ENCODE measurements at places on chromosomes 1 and 21.

- no peak for DNase-seq
These were observed 21.3 kb downstream of the ZNF362 start for GRCh38 chr1:33277488-33278084.

- no peak for DNase-seq
These were observed 222.2 kb downstream of the C1orf94 start for GRCh38 chr1:34398916-34399275.

GRCh38 chr1:64654519-64655341 is 90.1 kb upstream of the RAVER2 start:
- no peak for DNase-seq

DNA sequence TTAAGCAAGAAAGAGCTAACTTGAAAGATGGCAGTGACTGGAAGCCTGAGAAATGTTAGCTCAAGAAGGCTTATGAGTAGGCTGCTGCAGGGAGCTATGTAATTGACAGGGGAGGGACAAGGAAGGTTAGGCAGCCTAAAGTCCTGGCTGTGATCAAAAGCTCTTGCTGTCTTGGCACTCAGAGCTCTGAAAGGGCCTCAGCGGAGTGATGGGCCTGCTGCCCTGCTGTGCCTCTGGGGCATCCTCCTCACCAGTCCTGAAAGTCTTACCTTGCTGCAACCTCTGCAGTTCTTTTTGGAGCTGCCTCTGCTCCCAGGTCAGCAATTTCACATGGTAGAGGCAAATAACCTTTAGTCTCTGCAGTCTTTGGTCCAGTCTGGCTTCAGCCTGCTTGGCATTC is 1.8 kb downstream of the CCDC190 start:
- DNase-seq: no peak

- no peak for DNase-seq
These were observed 811.4 kb downstream of the USP25 start for GRCh38 chr21:16540966-16541727.

GRCh38 chr1:213985209-213986019 is 2.4 kb upstream of the PROX1 start:
- no peak for DNase-seq

DNA sequence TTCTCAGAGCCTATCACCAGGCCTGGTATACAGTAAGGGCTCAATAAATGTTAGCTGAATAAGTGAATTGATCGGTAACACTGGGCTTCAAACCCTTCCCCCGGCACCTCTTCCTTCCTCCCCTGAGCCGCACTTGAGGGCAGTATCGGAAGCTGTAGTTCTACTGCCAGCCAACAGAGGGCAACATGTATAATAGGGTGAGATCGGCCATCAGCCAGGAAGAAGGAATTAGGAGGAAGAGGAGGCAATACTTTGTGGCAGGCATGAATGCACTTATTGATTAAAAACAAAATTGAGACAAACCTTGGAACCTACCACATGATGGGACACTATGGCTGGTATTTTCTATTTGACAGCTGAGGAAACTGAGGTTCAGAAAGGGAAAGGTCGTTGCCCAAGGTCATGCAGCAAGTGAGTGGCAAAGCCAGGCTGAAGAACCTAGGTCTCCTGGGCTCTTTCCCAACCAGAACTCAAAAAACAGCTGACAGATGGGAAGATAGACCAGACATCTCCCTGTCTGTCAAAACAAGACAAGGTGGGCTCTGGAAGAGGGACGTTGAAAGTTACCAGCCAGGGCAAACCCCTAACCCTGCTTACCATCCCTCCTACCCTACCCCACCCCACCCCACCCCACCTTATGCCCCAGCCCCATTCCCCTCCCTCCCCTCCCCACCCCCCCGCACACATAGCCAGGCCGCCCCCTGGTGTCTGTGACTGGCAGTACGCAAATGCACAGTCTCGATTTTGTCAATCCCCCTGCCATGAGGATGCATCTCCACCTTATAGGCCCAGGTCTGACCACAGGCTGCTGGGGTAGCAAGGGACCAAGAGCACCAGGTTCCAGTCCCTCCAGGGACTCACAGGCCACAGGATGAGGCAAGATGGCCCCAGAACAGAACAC is 107.3 kb upstream of the RUNX3 start:
- no peak for DNase-seq

GRCh38 chr1:246476771-246477170 is 30.3 kb downstream of the SMYD3 start:
- DNase-seq: no peak

DNA sequence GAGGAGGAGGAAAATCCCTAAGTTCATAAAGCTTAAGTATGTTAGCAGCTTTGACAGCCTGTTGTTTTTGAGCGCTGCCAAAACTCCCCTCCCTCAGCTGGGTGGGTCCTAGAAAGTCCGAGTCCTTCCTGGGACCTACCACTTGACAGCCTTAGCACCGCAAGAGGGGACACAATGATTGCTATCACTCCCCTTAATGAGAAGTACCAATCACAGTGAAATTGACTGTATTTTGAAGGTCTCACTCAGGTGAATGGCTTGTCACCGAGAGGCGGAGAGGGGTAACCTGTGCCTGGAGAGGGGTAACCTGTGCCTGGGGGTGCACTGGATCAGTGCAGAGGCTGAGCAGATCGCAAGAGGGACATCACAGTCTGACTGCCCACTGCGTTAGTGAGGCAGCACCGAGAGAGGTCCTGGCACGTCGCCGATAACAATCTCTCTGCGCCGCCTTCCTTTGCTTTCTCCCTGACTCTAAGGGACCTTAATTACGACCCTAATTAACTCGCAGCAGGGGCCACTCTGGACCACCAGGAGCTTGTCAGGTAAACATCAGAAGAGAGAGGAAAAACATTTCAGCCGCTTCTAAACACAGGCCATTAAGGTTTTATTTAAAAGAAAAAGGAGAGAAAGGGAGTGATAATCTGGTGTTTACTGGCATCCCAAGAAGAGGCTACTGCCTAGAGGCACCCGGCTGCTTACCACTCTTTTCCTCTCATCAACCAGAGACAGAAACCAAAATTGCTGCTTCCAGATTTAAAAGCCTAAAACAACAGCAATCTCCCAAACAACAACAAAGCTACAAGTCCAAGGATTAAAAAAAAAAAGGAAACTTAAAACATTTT is 25.7 kb upstream of the KCNK1 start:
- peak; percentile 52 for DNase-seq

- DNase-seq: no peak
These were observed 310.6 kb downstream of the DISC1 start for GRCh38 chr1:231936983-231937775.

DNA sequence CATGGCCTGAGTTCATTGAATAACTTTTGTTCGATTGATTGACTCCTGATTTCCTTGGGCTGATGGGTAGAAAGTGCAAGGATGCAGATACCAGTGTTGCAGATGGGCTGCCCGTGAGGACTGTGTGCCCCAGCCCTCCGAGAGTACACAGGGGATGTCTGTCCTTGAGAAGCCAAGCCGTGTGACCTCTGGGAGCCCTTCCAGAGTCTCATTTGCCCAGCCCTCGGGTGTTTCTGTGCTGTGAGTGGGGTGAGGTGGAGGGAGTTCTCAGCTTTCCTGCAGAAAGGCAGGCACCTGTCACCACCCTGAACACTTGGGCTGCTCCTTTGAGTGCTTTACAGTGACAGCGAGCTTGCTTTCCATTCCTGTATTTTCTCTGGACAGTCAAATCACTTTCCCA is 96.4 kb upstream of the CACNA1E start:
- DNase-seq: no peak

DNA sequence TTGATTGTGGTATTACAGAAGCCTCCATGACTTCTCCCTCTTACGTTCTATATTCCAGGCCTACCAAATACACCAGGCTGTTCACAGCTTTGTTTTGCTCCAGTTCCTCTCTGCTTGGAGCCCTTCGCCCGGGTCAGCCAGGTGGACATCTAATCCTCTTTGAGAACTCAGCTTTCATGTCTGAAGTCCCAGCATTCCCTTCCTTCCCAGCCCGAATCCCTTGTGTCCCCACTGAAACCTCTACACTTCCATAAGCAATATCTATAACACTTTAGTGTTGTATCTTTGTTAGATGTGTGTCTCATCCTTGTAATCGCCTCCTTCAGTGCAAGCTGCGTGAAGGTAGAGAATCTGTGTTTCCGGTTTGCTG is 1.9 kb downstream of the RNF11 start:
- no peak for DNase-seq

GRCh38 chr1:56137090-56137489 is 442.3 kb downstream of the PLPP3 start:
- no peak for DNase-seq

- DNase-seq: no peak
These were observed 320.1 kb downstream of the TGFB2 start for GRCh38 chr1:218665221-218665620.

GRCh38 chr1:228471762-228472398 is 15.3 kb upstream of the RNF187 start:
- DNase-seq: no peak

DNA sequence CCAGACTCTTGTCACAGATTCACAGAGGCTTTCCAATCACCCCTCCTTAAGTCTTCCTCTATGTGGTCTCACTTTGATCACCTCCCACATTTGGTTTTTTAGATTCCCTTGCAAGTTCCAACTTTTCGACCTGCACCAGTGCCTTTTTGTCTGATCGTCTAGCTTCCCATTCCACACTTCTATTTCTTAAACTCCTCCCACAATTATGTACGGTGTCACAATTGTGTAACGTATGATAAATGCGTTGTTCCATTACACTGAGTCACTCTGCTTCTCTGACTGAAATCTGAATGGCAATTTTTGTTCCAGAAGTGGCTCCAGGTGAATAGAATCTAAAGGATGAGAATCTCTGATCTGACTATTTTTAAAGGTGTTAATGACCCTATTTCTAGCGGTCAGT is 320.1 kb downstream of the LMX1A start:
- no peak for DNase-seq

DNA sequence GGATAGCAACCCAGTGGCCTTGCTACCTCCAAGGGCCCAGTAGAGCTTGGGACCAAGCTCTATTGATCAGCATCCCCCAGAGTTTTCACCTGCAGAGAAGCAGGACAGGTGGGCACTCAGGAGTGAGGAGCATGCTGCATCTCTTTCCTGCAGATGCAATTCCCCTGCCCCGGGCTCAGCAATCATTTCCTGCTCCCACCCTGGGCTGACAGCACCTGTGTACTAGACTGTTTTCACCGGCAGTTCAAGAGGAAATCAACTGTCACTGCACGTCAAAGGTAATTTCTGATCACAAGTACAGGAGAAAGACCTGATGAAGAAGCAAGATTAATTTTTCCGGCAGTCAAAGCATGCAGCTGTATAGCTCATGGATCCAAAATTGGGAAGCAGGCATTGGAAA is 8.8 kb upstream of the NT5C1A start:
- no peak for DNase-seq

- DNase-seq: no peak
These were observed 19.2 kb downstream of the MAST2 start for GRCh38 chr1:45822644-45823043.

DNA sequence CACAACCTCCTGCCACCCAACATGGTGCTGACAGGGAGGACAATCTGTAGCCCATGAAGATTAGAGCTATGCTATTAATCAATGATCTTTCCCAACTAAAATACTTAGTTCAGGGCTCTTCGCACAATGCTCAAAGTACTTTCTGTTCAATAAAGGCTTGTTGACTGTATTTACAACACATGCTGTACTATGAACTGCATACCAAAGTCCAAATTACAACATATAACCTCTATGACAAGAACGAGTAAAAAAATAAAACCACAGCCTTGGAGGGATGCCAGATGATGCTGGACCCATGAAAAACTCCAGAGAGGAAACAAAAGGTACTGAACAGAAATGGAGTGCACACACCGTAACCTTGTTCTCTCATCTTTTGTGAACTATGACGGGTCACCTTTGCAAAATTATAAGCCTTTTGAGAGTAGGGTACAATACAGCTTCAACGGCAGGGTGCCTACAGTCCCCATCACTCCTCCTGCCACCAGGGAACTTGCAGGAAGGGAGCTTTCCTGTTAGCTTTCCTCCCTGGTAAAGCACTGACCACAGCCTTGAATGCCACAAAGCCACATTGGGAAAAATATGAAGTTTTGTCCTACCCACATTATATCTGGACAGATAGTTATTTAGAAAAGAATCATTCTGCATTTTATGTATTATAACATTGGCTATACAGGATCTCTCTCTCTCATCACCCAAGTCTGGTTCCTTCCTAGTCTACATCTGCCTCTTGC is 175.6 kb downstream of the NRIP1 start:
- no peak for DNase-seq

GRCh38 chr1:153597206-153597605 is 15.7 kb downstream of the S100A16 start:
- no peak for DNase-seq

DNA sequence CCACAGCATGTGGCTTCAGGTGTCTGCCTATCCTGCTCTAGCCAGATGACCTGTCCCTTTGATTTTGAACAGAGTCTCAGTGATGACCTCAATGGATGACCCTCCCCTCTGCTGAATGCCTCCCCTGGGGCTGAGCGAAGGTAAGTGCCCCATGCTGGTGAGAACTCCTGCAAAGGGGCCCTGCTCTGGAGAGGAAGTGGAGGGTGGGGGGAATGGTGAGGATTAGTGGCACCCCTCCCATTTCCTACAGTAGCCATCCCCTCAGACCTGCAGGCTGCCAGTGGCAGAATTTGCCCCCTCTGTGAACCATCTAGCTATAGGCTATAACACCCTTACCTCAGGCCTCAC is 3.7 kb upstream of the PMVK start:
- no peak for DNase-seq

DNA sequence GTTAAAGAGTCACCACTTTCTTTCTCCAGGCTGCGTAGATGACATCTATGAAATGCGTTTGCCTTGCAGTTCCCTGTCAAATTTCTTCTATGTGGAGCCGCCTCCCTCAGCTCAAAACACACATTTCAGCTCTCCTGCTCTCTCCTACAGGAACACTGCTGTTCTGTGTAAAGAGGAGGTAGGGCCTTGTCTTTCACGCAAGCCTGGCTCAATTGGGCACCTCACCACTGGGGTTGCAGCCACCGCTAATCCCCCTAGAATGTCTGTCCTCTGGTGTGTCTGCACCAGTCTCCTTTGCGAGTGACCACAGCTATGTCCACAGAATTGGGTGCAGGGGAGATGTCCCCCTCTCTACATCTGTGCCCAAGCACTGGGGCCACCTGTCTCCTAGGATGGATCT is 31.8 kb upstream of the CFHR4 start:
- DNase-seq: no peak

- DNase-seq: no peak
These were observed 26.1 kb downstream of the PKP1 start for GRCh38 chr1:201309416-201309815.

- DNase-seq: no peak
These were observed 80.5 kb downstream of the ENAH start for GRCh38 chr1:225572422-225572821.

GRCh38 chr1:95778217-95778616 is 544.2 kb downstream of the RWDD3 start:
- no peak for DNase-seq

DNA sequence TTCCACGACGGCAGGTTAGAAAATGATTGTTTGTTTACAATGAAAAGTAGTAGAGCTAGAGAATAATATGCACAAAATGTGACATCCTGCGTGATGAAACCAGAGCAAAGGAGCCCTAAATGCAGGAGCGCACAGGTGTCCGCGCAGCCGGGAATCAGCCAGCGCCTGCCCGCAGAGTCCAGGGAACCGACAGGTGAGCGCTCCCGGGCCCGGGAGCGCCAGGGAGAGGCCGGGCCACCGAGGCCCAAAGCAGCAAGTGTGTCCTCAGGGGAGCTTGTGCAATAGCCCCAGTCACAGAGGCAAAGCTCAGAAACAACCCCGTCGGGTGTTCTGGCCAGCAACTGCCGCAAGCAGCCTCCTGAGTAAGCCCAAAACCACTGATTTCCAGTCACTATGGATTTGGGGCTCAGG is 789 bp upstream of the GALE start:
- no peak for DNase-seq

GRCh38 chr1:1422465-1423244 is 1.6 kb upstream of the ANKRD65 start:
- no peak for DNase-seq

GRCh38 chr1:54701996-54702395 is 13.7 kb upstream of the TTC4 start:
- no peak for DNase-seq
